ENCODE measurements at places on chromosomes 2 and 18.

GRCh38 chr2:44964752-44965236 lies 23.3 kb downstream of the SIX3 start:
- DNase-seq, result no peak

- no peak for DNase-seq
These were observed 68.9 kb upstream of the CNGA3 start for GRCh38 chr2:98277162-98277859.

DNA sequence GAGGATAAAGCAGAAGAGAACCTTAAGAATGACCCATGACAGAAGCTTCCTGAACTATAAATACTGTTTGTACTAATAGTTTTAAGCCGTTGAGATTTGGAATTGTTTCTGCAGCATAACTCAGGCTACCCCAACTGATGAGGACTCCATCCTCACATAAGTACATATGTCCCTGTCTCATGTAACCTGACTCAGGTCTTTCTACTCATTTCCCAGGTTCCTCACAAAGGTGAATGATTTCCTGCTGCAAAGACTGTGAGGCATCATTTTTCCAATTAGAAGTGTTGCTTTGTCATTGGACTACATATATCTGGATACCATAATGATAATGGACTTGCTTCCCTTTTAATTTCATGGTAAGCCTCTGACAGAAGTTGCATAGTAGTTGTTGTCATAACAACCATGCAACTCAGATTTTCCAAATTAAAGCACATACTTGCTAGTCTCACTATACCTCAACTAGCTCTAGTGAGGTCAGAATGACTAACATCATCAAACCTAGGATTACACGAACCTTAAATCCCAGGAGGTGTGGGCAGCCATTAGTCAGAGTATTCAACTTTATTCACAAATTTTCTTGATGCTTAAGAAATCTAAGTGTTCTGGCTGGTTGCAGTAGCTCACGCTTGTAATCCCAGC lies 38.0 kb upstream of the NEDD4L start:
- no peak for DNase-seq

DNA sequence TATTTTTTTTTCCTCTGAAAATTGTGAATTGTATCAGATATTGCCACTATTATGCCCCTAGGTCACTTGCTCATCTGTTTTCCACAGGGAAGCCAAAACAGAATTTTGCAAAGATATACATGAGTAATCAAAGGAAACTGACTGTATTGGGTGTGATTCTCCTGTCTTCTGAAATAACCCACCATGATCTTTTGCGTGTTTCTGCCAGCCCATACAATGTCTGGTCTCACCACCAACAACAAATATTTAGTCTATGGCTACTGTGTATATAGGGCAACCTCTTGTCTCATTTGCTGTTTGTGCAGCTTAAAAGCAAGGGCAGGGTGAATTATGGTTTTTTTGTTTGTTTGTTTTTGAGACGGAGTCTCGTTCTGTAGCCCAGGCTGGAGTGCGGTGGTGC lies 26.5 kb downstream of the EPAS1 start:
- DNase-seq, result no peak

- DNase-seq, result no peak
These were observed 8.8 kb upstream of the SETBP1 start for GRCh38 chr18:44671914-44672313.

- DNase-seq, result no peak
These were observed 76.9 kb downstream of the MSH2 start for GRCh38 chr2:47479863-47480262.

- DNase-seq, result no peak
These were observed 326.4 kb downstream of the EIPR1 start for GRCh38 chr2:3051266-3051665.

DNA sequence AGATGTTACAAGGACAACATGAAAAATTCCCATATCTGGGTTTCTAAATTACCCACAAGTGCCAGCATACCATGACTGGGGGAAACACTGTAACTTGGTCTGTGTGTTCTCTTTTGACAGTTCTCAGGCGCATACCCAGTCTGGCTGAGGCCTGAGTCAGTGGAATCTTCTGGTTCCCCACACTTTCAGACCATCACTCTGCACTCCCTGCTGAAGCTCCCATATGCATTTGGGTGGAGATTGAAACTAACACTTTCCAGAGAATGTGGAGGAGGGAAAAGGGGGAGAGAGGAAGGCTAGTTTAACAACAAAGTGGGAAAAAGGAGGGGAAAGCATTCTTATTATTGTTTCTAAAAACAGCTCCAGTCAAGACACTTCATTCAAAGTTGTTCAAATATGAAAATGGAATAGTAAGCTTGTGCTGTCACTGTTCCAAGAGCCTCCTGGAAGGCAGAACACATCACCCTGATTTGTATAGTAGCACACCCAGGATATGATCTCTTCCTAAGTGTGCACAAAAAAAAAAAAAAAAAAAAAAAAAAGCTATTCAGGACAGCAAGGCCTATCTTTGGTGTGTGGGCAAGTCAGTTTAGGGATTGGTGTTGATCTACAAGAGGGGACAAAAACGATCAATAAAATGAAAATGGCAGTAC lies 48.1 kb upstream of the CTIF start:
- no peak for DNase-seq

- DNase-seq, result no peak
These were observed 10.2 kb downstream of the BOK start for GRCh38 chr2:241568726-241569125.

GRCh38 chr2:43491065-43491639 lies 104.7 kb downstream of the THADA start:
- DNase-seq, result no peak

GRCh38 chr2:53422979-53423378 lies 344.6 kb upstream of the CHAC2 start:
- DNase-seq, result no peak

DNA sequence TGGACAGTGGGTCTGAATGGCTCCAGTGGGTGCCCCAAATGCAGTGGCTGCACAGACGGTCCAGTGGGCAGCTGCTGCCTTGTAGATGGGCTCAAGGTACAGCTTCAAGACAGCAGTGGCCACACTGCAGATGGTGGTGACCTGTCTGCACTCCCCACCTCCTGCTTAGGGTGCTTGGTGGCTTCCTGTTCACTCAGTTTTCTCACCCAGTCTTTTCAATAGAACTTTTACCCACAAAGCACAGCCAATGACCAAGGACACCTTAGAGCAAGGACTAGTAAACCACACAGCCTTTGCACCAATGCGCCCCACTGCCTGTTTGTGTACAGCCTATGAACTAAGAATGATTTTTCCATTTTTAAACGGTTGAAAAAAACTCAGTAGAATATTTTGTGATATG lies 34.9 kb downstream of the MEX3C start:
- DNase-seq, result no peak

- no peak for DNase-seq
These were observed 41.9 kb upstream of the ODC1 start for GRCh38 chr2:10489842-10490555.

- no peak for DNase-seq
These were observed 1221.7 kb upstream of the ZEB2 start for GRCh38 chr2:145741636-145742035.

- no peak for DNase-seq
These were observed 471.5 kb downstream of the EPHA4 start for GRCh38 chr2:221100467-221101089.

GRCh38 chr18:34120294-34120693 lies 104.4 kb downstream of the NOL4 start:
- DNase-seq, result no peak

GRCh38 chr2:5589183-5589582 lies 103.0 kb upstream of the SOX11 start:
- no peak for DNase-seq

DNA sequence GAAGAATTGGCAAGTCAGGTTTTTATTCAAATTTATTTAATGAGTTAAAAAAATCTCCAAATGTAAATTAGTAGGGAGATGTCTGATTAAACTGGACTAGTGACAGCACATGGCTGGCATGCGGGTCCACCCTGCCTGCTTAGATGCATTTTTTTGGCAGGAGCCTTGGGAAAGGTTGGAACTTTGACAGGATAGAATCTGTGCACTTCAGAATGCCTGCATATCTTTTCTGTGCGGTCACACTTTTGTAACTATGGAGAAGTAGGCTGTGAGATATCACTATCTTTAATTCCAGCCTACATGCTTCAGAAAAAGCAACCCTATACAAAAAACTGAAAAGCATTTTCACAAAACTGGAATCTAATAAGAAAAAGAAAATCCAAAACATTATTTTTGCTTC lies 317.8 kb downstream of the MBD2 start:
- no peak for DNase-seq

DNA sequence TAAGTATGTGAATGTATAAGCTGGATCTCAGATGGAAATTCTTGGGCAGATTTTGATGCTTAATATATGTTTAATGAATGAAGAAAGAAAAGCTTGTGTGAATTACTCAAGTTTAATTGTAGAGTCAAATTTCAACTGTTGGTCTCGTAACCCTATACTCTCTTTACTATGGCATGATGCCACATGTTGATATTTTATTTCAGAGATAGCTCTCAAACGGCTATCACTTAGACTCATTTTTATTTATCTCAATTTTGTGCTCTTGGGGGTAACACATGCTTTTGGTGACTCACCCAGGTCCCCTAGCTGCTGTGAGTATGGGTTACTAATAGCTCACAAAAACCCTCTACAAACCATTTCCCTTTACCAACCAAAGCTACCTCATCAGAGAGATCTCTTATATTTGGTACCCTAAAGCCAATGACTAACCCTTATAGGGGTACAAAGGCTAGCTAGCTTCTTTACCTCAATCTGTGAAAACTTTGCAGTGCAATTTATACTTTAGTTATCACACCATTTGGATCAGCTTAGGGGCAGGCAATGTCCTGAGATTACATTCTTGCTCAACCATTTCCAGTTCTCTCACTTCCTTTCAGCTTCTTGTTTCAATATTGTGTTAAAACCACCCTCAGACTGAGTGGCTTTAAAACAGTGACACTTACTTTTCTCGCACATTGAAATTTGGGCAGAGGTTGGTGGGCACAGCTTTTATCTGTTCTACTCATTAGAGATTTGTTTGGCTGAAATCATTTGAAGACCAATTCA lies 240.3 kb downstream of the CDH7 start:
- no peak for DNase-seq

DNA sequence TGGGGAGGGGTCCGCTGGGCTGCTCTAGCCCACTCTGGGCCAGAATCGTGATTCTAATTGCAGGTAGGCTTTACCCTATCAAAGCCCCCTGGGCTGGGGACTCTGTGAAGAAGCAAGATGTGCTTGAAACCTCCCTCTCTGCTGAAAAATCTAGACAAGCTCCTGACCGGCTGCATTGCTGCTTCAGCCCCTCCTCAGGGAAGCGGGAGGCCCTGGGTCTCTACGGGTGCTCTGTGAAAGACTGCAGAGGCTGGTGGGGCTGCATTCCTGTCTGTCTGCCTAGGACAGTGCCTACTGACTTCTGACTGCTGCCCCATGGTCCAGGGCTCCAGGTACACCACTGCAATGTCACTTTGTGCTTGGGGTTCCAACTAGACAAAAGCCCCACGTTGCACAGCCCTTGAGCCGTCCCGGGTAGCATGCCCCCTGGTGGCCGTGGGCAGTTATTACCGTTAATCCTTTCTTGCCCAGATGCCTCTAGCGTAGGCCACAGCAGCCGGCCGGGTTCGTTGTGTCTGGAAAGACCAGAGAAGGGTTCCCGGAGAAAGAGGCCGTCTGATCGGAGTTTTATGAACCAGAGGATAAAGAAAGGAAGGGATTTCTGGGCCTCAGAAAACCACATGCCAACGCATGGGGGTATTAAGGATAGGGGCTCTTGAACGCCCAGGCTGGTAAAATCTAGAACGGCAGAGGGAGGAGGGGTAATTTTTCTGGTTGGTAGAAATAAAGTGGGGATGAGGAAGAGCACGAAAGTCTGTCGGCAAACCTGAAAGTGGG lies 15.9 kb upstream of the C1QL2 start:
- DNase-seq, result peak; percentile 25

GRCh38 chr2:239535413-239536144 lies 134.8 kb upstream of the HDAC4 start:
- no peak for DNase-seq

DNA sequence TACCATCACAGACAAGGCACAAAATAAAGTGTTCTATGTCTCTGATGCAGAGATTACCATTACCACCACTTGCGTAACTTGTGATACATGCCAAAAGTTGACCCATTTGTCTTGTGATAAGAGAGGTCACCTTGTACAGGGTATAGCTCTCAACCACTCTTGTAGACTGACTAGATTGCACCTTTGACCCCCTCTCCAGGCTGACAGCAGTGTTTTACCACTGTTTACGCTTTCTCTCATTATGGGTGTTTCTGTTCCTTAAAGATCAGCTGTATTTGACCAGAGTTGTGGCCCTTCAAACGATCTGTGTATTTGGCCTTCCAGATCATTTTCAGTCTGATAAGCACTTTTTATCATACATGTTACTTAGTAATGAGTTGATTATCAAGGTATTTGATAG lies 215.7 kb upstream of the HNMT start:
- no peak for DNase-seq

DNA sequence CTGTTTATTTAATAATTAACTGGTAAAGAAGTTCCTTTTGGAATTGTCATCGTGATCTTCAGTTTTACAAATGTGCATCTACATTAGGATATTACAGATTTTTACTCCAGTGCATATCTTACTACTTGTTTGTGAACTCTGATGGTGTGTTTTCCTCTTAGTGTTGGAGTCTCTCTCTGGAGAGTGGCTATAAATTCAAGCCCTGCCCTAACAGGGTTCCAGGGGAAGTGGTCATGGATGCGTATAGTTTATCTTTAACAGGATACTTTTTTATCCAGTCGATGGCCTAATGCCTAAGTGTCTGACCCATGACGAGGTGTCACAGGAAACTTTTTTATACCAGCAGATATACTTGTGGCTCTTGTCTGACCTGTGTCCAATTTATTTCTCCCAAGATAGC lies 75.4 kb downstream of the CHN1 start:
- DNase-seq, result no peak

- DNase-seq, result no peak
These were observed 171.9 kb upstream of the FN1 start for GRCh38 chr2:215607766-215608165.

- no peak for DNase-seq
These were observed 122.2 kb downstream of the QPCT start for GRCh38 chr2:37466533-37467222.

DNA sequence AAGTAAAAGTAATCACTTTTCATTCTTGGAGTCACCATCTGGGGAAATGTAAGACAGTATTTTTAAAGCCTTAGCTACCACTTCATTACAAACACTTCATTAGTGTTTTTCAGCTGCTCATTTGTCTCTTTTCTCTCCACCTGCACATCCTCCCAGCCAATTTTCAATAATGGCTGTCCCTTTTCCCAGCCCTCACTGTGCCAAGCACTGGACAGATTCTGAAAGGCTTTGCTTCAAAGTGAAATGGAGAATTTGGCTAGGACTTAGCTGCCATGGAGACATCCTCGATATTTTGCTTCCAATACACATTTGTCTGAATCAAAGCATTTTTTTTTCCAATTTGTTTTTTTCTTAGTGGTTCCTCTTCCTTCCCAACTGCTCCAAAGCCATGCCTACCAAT lies 272.4 kb upstream of the NRXN1 start:
- DNase-seq, result no peak

- DNase-seq, result no peak
These were observed 82.9 kb downstream of the NUP35 start for GRCh38 chr2:183207110-183207509.

DNA sequence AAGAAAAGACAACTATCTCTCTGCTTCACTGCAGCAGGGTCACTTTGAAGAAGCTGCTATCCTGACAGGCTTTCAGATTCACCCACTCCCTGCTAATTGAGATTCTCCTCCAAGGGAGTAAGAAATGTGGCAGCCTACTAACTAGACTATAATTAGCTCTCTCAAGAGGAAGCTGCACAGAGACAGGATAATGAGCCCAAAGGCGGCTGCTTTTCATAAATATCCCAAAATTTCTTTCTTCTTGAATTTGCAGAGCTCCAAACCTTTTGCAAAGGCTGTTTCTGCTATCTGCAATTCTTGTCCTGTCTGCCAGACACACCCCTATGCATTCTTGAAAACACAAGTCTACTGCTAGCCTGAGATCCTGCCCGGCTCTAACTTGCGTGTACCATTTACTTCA lies 54.0 kb upstream of the RNU4ATAC start:
- no peak for DNase-seq
